ENCODE measurements at places on chromosomes 6 and 20. TPM values are rescaled to one million over a fixed set of nuclear protein-coding genes. Genes with fewer than 3 reads are reported as not detected.
A peak's percentile ranks its signal among the peaks of the same experiment; 100 is the strongest.

DNA sequence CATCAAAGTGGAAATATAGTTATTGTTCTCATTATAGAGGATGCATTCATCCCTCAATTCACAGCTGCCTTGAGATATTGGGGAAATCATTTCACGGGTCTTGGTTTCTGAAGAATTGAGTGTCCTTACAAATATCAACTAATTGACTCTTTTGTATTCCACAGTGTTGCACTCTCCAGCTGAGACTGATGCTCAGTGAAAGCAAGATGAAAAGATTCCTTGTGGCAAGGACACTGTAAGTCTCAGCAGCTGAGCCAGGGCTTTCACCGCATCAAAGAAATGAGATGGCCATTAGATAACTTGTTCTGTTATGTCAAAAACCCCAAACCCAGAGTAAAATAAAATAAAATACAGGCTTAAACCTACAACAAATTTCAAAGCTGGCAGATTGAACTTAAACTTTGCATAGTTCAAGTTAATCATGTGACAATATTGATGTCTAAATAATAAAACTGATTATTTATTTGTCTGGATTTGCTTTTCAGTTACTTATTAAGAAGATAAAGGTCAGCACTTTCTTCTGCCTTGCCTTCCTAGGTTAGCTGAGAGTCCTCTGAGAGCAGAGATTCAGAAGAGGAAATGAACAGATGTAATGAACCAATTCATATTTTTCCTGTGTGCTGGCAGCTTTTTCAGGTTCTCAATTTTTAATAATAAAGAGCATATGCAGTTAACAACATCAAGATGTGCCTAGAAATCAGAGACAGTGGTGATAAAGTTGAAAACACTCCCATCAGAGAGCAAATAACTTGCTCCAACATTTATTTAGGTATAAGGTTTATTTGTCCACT is 82.4 kb upstream of the SMLR1 start:
- no peak for ATAC-seq

DNA sequence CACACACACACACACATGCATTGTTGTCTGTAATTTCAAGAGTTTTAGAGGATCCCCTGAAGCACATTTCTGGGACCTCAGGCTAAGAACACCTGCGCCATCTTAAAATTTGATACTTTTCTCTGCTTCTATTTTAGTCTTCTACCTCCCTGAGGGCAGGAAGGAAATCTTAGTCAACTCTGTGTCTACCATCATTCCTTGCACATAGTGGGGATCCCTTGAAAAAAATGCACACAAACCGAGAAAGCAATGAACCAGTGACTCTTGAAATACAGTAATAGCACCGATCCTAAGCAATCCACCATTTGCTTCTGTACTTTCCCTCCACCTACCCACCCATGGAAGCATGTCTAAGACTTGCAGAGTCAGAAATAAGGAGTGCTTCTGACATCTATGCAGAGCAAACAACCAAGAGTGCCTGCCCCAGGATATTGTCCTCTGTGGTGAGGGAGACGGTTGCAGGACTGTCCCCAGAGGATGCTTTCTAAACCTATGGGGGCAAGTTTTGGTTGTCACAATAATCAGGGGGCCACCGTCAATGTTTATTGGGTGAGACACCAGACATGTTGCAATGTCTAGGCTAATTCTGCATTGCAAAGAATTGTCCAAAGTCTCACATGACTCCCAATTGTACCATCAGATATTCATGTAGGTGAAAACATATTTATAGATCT is 208.0 kb upstream of the TAB2 start:
- ATAC-seq: no peak

GRCh38 chr6:22020299-22021003 is 276.4 kb downstream of the PRL start:
- no peak for ATAC-seq

- ATAC-seq: peak; percentile 0
These were observed 1.8 kb downstream of the UQCC2 start for GRCh38 chr6:33709605-33710295.

DNA sequence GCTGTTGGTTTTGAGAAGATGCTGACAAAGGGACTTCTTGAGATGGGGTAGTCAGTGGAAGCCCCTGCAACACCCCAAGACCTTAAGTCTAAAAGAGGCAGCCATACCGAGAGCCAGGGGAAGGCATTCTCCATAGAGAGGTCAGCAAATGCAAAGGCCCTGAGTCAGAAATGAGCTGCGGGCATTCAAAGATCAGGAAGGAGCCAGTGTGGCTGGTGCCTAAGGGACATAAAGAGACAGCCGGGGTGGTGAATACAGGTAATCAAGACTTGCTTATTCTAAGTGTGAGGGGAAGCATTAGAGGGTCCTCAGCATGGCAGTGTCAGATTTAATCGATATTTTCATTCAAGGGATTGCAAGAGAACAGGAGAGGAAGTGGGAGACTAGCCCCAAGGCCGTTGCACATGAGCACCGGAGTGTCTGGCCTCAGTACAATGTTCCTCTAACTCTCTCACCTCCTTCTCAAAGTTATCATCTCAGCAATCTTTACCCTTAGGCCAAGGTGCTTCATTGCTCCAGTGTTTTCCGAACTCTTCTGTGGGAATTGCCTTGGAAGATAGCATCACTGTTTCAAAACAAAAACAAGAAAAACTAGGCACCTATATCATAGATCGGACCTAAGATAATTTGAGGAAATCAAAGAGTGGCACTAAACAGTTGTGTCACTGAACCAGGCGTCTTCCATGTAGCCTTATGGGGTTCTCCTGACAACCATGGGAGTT is 173.2 kb downstream of the DOK5 start:
- no peak for ATAC-seq

GRCh38 chr6:139608466-139609261 is 234.2 kb upstream of the CITED2 start:
- ATAC-seq: no peak

GRCh38 chr20:54295686-54296085 is 87.8 kb downstream of the PFDN4 start:
- ATAC-seq: no peak

GRCh38 chr6:40504274-40504673 is 82.9 kb downstream of the LRFN2 start:
- no peak for ATAC-seq

GRCh38 chr6:6815732-6816131 is 227.2 kb downstream of the LY86 start:
- no peak for ATAC-seq

GRCh38 chr6:96542702-96543101 is 20.2 kb upstream of the FHL5 start:
- no peak for ATAC-seq

DNA sequence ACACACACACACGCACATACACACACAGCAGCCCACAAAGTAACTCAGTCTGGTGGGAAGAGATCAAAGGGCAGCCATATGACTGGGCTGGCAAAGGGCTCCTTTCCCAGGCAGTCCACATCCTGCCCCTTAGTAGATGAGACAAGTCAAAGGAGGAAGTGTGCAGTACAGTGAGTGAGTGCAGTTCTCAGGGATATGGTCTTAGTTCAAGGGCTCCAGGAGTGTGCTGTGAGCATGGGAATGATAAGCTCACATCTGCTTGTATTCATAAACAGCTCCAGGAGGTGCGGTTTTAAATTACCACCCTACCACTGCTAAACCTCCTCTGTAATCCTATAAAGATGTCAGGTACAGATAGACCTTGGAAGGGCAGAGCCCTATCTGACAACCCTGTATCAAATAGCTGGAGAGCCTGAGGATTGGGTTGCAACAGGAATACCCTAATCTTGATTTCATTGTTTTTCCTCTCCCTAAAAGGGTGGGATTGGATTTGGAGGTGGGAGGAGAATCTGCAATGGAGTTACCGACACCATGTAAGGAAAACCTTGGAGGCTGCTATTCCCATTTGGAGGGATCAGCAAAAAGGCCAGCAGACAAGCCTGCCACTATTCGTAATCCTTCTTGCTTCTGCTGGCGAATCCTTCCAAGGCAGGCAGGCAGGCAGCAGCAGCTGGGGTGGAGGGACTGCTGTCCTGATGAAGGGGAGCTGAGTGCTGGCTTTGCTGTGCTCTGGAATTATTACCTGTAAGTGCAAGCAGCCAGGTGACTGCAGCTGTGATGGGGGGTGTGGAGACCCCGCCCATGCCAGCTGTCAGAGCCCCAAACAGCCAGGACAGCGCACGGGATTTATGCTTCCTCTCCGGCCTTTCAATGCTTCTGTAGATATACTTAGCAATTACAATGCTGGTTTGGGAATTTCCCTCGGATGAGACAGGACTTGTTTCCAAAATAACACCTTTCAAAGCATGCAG is 342.7 kb downstream of the PRL start:
- peak; percentile 47 for ATAC-seq

DNA sequence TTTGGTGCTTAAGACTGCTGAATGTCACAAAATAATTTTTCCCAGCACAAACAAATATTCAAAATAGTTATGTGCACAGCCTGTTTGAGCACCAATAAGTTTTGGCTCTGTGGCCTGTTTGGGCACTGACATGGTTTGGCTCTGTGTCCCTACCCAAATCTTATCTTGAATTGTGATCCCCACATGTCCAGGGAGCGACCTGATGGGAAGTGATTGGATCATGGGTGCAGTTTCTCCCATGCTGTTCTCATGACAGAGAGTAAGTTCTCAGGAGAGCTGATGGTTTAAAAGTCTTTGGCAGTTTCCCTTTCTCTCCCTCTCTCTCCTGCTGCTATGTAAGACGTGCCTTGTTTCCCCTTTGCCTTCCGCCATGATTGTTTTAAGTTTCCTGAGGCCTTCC is 146.0 kb upstream of the ESR1 start:
- ATAC-seq: no peak

DNA sequence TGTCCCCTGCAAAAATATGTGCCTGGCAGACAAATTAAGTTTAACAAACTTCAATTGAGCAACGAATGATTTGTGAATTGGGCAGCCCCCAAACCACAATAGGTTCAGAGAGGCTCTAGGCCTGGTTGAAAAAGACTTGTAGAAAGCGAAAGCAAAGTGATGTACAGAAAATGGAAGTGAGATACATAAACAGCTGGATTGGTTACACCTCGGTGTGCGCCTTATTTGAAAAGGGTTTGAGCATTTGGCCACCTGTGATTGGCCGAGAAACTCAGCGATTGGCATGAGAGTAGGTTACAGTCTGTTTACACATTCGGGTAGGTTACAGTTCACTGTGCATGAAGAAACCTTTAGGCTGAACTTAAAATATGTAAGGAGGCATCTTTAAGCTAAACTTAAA is 136.9 kb downstream of the CD83 start:
- no peak for ATAC-seq

DNA sequence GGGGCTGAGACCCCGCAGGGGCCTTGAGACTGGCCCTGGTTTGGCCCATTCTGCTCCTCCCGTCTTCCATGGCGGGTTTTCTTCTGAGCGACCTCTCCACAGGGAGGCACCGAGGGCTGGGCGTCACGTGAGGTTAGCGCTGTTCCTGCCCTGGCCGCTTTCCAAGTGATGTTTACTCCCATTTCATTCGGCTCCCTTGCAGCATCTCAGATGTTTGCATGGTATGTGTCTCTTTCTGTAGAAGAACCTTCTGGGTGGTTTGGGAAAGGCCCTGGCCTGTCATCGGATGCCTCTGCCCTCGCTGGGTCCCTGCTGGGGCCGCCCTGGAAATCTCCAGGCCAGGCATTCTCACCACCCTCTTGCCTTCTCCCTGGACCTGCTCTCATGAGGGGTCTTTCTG is 17.3 kb downstream of the RAMACL start:
- ATAC-seq: no peak

DNA sequence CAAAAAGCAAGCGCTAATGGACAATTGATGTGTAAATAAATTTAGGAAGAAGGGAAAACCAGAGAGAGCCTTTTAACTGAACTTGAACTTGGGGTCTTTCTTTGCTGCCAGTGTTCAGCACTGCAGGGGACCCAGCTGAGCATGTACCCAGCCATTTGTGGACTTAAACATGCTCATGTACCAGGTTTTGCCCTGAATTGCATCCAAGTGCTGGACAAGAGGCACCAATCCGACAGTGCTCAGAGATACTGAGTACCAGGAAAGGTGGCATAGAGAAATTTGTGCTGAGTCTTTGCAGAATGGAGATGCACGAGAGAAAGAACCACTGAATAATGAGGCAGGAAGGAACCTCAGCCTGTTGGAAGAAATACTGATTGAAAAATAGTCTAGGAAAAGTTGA is 16.0 kb downstream of the AKAP12 start:
- no peak for ATAC-seq

GRCh38 chr6:88072462-88072861 is 24.8 kb downstream of the SPACA1 start:
- ATAC-seq: no peak

DNA sequence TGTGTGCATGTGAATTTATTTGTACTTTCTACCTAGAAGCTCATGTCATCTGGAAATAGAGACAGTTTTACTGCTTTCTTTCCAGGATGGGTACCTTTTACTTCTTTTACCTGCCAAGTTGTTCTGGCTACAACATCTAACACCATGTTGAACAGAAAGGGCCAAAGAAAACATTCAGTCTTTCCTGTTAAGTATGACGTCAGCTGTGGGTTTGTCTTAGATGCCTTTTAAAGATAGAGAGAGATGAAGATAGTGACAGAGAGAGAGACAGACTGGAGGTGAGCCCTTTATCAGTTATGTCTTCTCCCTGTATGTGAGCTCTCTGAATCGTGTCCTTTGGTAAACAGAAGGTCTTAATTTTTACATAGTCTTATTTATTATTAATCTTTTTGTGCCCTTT is 3.4 kb upstream of the DACT2 start:
- ATAC-seq: no peak

- ATAC-seq: no peak
These were observed 3.5 kb upstream of the SLC22A2 start for GRCh38 chr6:160261991-160262680.

- no peak for ATAC-seq
These were observed 22.4 kb downstream of the OR2B2 start for GRCh38 chr6:27889628-27890444.

DNA sequence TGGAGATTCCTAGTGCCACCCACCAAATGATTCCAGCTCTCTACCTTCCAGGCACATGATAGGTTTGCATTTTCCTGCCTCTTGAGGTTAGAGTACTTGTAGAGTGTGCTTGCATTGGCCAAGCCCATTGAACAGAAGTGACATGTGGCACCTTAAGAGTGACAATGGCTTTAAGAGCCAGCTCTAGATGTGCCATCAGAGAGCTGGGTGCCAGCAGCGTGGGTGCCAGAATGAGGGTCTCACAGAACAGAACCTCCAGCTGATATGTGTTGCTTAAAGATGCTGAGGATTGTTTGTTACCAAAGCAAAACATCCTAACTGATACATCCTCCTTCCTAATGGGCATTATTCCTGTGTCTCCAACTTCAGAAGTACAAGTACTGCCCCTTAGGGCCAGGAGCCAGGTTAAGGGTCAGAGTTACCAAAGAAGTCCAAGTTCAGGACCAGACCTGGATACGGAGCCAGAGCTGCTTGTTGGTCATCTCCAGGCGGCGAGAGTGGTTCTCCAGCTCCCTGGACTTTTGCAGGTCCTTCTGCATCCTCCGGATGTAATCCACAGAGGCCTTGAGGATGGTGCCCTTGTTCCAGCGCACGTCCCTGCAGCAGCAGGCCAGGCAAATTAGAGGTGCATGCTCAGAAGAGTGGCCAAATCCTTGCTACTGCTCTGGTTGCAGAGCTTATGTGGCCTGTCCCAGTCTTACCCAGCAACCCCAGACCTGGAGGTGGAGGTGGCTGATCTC is 47.5 kb downstream of the MDFI start:
- no peak for ATAC-seq

Gene BPIFA1
- not detected for total RNA-seq

Gene LY86
- not detected for total RNA-seq

Gene EDN3
- total RNA-seq: 7.3 TPM

Gene SLC35D3
- total RNA-seq: not detected

Gene IL17A
- not detected for total RNA-seq

Gene PXDC1
- total RNA-seq: 7.2 TPM

Gene B3GAT2
- 3.6 TPM for total RNA-seq

Gene HLA-G
- not detected for total RNA-seq

Gene RSPH9
- 3.5 TPM for total RNA-seq

Measured in motor neuron (in vitro differentiated cells).